Ureter (tissue), 1 donor: ENCODE measurements at places on chromosomes 6 and 20. TPM values are rescaled to one million over a fixed set of nuclear protein-coding genes. Genes with fewer than 3 reads are reported as not detected.
A peak's percentile ranks its signal among the peaks of the same experiment; 100 is the strongest.

WFDC11 gene
- total RNA-seq = not detected

DNA sequence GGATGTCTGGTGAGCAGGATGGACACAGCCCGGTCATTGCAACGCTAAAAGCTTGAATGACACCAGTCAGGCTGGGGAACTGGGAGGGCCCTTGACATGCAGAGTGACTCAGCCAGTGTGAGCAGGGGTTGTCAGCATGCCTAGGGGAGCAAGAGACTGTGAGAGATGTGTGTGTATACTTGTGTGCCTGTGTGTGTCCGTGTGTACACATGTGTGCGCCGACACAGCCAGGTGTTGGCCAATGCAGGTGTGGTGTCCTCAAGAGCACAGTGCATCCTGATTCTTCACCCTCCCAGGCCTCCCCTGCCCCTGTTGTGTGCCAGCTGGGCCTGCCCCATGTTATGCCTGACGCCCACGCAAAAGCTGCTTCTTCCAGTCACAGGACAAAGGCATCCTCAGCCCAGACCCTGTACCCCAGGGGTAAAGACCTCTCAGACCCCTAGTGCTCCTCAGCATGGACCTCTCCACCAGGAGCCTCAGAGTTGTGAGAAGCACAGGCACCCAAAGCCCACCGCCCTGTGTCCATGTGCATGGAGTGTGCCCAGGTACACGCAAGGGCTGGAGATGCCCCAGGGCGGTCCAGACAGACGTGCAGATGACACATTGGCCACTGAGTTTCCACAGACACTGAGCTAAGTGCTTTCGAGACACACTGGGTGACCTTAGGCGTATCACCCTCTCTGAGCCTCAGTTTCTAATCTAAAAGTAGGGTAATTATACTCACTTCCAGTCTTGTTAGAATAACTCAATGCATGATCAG lies 16.6 kb downstream of the NRSN2 start:
- DNase-seq = peak; percentile 57

DNA sequence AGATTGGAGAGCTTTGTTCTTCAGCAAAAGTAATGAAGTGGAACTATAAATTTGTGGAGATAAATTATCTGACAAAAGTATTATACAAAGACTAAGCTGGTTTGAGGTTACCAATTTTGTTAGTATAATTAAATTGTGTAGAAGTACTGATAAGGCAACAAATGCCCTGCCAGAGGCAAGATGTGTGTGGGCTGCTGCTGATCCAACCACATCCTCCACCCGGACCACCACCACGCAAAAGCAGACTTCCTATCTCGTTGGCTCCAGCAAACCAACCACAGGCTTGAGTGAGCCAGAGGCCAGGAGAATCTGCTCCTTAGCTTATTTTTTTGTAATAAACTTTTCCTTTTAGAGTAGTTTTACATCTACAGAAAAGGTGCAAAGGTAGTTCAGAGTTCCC lies 1.1 kb upstream of the MYLK4 start:
- DNase-seq = no peak

- no peak for DNase-seq
Observed at GRCh38 chr20:19626896-19627295, 131.2 kb upstream of the RIN2 start.

DNA sequence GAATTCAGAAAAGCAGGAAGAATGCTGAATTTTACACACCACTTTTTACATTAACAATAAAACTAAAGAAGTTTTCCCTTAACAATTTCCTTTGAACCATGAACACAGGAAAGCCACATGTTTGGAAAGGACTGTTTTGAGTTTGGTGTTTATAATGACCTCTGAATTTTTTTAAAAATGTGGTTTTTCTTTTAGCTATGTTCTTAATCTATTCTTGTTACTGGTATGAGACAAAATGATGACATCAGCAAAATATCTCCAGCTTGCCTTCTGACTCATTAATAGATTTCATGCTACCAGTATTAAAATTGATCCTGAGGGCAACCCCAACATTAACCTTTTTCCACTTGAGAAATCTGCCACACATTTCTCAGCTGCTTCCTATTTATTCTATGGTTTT lies 217.5 kb upstream of the THEMIS start:
- DNase-seq = no peak

GRCh38 chr6:53495506-53496499 lies 49.1 kb downstream of the GCLC start:
- DNase-seq = no peak

NNAT gene
- 0.52 TPM for total RNA-seq

GRCh38 chr6:118902726-118903125 lies 8.8 kb downstream of the ASF1A start:
- no peak for DNase-seq

TREML2 gene
- 0.16 TPM for total RNA-seq

DNA sequence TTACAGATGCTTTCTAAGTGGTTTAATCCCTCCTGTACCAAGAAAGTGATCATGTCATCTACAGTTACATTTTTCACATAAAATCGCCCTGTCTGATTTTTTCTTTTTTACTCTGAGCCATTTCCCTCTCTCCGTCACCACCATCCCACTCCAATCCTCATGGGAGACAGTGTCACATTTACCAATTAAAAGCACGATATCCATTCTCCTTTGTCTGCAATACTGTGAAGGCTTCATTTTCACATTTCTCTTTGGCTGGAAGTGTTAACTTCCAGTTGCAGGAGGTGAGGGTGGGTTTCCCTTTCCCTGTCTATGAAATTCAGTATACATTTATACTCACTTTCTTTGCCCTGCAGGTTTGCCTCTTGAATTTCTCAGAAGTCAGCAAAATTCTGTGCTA lies 372.7 kb upstream of the CNR1 start:
- no peak for DNase-seq

CRISP2 gene
- 0.60 TPM for total RNA-seq

GRCh38 chr6:46420921-46421638 lies 70.2 kb downstream of the RCAN2 start:
- DNase-seq = no peak

DNA sequence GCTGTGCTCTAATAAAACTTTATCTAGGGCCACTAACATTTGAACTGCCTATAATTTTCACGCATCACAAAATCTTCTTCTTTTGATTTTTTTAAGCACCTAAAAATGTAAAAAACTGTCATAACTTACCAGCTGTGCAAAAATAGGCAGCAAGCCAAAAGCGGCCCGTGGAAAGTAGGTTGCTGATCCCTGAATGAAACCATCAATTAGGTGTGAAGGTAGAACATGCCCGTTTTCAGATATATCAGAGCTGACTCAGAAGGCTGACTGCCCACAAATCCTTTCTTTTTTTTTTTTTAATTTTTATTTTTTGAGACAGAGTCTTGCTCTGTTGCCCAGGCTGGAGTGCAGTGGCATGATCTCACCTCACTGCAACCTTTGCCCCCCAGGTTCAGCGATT lies 4.9 kb upstream of the IPCEF1 start:
- DNase-seq = no peak

- no peak for DNase-seq
Observed at GRCh38 chr6:47781732-47782131, at the start of gene OPN5. TSS of gene OPN5 (plus strand) at chr6:47782032. CDS start at chr6:47782067, 35 bp downstream.

RCAN2 gene
- total RNA-seq = 19.8 TPM

C20orf202 gene
- total RNA-seq = 1.2 TPM

GRCh38 chr6:56484669-56485068 lies 158.0 kb downstream of the DST start:
- DNase-seq = no peak

PPP1R3D gene
- total RNA-seq = 9.2 TPM

GPLD1 gene
- 6.2 TPM for total RNA-seq

- no peak for DNase-seq
Observed at GRCh38 chr6:148395583-148396101, 53.0 kb downstream of the SASH1 start.

ECT2L gene
- 0.18 TPM for total RNA-seq

MEP1A gene
- total RNA-seq = not detected

- no peak for DNase-seq
Observed at GRCh38 chr6:162181741-162182401, 545.7 kb downstream of the PRKN start.

DNA sequence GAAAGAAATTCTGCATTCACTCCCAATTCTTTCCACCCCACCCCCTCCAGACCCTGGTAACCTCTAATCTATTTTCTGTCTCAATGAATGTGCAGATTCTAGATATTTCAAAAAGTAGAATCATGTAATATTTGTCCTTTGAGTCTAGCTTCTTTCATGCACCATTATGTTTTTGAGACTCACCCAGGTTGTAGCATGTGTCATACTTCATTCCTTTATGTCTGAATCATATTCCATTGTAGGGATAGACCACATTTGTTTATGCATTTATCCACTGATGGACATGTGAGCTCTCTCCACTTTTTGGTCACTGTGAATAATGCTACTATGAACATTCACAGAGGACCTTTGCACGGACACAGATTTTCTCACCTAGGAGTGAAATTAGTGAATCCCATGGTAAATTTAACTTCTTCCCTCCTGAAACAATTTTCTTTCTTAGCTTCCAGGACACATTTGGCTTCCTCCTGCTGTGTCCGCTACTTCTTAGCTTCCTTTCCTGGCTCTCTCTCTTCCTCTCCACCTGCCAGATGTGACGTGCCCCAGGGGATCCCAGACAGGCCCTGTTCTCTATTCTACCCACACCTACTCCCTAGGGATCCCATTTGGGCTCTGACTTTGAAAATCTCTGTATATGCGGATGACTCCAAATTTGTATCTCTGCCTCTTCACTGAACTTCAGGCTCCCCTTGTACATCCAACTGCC lies 24.1 kb upstream of the ARFGEF2 start:
- DNase-seq = no peak

GRCh38 chr6:137570393-137570792 lies 76.2 kb upstream of the OLIG3 start:
- DNase-seq = no peak

ISM1 gene
- total RNA-seq = 8.4 TPM

HRH3 gene
- 4.2 TPM for total RNA-seq

- no peak for DNase-seq
Observed at GRCh38 chr6:41840326-41840725, 52.8 kb downstream of the TOMM6 start.

- DNase-seq = no peak
Observed at GRCh38 chr6:8819446-8819845, 384.1 kb upstream of the SLC35B3 start.
